B cell (primary cell): ENCODE measurements at places on chromosomes 7 and 10.

DNA sequence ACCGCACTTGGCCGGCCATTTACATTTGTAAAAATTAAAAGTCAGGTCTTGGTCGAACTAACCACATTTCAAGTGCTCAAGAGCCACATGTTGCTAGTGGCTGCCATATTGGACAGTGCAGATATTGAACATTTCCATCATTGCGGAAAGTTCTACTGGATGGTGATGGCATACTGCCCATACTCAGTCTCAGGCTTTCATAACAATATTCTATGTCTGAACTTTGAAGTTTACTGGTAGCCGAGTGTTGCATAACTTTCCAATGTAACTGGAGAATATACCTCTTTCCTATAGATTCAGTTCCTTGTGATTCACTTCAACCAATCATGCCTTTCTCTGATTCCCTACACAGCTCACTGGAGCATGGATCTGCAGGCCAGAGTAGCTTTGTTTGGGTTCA is 43.7 kb downstream of the PSMC2 start:
- no peak for DNase-seq

- no peak for DNase-seq
These were observed 337.8 kb upstream of the TEX47 start for GRCh38 chr7:89133357-89133756.

- no peak for DNase-seq
These were observed 78.2 kb downstream of the ELFN1 start for GRCh38 chr7:1748076-1748838.

DNA sequence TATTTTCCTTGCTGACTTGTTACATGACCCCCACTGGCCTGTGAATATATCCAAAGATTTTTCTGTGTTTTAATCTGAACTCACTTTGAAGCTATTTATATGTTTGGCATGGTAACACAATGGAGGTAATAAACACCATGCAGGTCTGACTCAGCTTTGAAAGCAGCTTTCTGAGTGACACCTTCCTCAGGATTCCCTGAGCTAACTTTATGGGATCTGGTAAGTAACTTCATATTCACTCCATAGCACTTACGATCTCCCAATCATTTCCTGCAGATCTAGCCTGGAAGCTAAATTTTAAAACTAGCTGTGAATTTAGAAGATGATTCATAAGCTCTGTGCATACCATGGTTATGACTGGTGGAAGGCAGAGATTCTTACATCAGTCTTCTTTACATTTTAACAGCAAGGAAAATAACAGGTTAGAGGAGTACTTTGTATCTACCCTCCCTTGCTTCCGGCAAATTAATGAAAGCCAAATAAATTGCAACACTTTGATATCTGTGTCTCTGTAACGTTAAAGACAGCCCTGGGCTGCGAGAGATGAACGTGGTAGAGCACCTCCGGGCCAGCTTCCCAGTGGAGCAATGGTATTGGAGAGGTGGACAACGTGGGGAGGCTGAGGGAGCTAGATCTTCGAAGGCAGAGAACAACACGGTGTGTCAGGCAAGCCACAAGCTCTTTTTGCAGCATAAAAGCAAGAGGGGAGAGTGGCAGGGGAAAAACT is 170.2 kb upstream of the KLF14 start:
- DNase-seq = no peak
